C1 segment of cervical spinal cord (tissue), 14 donors: ENCODE measurements at places on chromosomes 12 and 14.

DNA sequence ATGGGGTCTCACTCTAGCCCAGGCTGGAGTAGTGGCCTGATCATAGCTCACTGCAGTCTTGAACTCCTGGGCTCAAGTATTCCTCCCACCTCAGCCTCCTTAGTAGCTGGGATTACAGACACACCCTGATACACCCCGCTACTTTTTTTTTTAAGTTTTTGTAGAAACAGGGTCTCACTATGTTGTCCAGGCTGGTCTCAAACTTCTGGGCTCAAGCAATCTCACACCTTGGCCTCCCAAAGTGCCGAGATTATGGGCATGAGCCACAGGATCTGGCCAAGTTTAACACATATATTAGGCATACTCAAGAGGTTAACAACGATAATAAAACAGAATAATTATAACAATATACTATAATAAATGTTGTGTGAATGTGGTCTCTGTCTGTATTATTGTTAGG lies 25.8 kb downstream of the PPTC7 start:
- no peak for DNase-seq

GRCh38 chr14:97005934-97006333 lies 208.8 kb downstream of the VRK1 start:
- no peak for DNase-seq

DNA sequence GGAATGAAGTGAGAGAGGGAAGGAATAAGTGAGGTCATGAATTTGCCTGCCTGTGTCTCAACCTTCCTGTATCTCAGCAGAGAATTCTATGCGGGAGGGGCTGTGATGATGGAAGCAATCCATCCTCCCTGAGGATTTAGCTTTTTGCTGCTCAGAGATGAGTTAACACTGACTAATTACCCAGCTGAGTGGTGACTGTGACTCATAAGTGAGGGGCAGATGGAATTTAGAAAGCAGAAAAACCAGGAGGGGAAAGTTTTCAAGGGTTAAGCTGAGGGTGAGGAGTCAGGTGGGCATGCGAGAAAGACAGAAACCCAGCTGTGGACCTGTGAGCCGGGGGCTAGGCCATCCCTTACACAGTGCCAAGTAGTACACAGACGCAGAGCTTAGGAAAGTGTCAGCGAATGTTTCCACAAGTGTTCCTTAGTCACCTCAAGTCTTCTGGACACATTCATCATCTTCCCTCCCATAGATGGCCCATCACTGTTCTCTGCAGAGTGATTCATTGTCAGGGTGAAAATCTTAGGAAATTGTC lies 277.9 kb downstream of the IPO8 start:
- DNase-seq = no peak

GRCh38 chr14:21924479-21924878 lies 250.9 kb upstream of the OR4E1 start:
- DNase-seq = no peak

DNA sequence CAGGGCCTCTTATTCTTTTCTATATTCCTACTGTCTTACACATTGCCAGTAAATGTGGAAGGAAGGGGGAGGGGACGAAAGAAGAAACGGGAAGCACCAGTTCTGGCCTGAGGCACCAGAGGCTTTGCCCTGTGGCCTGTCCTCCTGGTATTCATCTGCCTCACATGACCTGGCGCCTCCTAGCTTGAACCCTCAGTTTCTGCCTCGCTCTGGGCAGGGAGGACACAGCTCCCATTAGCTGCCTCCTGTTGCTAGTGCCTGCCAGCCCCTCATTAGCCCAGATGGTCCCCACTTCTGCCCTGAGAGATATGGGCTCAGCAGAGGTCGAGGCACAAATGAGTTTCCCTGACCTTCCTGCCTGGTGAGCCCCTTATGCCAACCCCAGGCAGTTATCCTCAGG lies 3.0 kb upstream of the PLEKHG6 start:
- DNase-seq = no peak

DNA sequence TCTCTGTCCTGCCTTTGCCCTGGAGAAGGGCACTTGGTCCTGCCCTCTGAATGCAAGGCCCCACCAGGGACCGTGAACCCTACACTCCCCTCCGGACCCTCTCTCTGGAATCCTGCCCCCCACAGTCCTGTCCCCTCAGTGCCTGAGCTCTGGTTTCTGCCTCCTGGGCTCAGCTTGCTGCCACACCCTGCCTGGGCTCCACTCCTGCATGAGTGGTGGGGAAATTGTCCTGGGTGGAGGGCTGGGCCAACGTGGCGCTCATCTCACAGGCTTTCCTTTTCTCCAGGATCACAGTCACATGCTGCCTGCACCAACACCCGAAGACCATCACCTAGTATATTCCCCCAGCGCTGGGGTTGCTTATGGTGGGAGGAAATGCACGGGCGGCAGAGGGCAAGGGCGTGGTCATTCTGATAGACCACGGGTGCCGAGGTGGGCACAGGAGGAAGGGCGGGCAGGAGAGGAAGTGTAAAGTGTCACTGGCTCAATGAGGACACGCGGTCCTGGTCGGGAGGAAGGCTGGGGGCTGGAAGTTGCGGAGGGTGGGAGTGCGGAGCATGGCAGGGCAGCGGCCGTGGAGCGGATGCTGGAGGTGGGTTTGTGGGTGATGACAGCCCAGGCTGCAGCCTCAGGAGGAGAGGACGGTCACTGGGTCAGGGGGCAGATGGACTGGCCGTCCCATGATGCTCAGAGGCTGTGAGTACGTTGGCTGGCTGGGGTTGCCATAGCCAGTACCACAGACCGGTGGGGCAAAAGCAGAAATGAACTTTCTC lies 99.5 kb downstream of the KIF26A start:
- DNase-seq = no peak

DNA sequence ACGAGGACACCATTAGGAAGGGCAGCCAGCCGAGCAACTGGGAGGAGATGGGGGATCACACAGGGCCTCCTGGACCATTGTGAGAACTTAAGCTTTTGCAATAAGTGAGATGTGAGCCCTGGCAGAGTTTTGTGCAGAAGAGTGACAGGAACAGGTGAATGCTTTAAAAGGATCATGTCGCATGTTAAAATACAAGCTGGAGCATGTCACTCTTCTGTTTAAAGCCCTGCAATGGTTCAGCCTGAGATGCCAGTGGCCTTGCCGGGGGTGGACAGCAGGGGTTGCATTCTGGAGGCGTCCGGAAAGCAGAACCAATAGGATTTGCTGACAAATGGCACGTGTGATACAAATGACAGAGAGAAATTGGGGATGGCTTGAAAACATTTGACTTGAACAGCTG lies 137.5 kb upstream of the RFLNA start:
- DNase-seq = no peak

DNA sequence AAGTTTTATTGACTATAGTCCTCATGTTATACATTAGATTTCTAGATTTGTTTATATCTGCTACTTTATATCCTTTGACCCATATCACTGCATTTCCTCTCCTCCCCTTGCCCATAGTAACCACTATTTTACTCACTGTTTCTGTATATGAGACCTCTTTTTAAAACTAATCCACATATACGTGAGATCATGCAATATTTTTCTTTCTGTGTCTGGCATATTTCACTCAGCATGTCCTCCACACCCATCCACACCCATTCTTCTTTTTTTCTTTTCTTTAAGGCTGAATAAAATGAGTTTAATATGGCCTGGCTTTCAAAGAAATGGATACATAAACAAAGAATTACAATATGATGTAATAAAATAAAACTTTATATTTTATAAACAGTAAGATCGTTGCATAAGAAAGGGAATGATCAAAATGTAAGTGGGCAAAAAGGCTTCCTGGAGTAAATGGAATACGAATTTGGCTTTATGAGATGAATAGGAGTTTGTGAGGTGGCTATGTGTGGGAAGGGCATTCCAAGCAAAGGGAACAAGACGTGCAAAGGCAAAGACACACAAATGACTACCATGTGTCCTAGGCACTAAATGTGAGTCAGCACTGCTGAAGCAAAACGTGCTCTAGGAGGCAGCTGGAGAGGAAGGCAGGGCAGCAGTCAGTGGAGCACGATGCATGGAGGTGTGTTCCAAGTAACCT lies 53.2 kb upstream of the HIF1A start:
- no peak for DNase-seq

DNA sequence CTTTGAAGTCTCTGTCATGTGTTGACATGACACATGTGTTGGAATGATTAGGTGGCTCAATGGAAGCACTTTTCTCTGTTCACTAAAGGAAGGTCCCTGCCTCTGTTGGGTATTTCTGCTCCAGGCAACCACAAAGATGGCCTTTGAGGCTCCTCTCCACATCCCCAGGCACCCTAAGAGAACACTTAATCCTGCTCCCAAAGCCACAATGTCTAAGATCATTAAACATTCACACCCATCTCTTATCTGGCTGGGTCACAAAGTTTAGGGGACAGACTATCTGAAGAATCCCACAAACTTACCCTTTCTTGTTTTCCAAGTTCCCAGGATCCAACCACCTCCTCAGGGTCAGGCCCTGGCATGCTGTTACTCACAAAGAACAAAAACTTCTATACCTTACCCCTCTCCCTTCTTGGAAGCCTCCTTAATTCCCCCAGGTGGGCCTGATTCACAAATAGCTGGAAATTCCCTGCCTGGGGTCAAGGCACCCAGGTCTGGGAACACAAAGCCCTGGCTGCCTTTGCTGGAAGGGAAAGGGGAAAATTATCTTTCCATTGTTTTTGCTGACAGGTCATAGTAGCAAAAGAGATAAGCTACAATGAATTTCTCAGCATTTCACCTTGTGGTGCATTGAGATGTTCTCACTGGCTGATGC lies 333.7 kb downstream of the PCNX1 start:
- DNase-seq = no peak

DNA sequence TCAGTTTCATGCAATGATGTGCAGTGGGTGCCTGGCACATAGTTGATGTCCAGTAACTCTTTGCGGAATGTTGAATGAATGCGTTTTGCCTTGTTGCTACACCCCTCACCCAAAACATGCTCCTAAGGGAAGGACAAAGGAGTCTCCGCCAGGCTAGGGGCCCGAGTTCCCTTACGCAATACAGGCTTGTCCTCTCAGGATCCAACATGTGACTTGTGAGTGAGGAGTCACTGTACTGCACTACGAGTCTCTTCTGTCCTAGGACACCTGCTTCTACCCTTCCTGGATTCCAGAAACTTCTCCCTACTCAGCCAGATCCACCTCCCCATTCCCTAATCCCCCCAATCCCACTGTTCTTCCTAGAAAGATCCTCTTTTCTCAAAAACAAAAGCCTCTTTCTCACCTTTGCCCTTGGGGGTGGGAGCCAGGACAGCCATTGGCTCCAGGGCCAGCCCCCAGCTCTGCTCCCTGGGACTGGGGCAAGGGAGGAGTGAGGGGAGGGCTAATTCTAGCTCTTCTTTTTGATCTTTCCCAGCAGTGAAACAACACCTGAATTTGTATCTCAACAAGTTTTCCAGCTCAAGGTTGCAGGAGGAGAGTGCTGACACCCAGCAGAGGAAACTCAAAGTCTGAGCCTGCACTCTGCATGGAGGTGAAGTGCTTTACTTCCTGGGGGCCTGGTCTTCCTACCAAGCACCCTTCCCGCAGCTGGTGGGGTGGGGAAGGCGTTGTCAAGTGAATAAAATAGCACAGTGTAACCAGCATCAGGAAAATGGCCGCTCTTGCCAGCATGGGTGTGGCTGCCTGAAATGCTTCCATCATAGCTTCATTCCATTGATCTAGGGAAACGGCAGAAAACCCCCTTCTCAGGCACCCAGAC lies 3.4 kb upstream of the OTUB2 start:
- no peak for DNase-seq

DNA sequence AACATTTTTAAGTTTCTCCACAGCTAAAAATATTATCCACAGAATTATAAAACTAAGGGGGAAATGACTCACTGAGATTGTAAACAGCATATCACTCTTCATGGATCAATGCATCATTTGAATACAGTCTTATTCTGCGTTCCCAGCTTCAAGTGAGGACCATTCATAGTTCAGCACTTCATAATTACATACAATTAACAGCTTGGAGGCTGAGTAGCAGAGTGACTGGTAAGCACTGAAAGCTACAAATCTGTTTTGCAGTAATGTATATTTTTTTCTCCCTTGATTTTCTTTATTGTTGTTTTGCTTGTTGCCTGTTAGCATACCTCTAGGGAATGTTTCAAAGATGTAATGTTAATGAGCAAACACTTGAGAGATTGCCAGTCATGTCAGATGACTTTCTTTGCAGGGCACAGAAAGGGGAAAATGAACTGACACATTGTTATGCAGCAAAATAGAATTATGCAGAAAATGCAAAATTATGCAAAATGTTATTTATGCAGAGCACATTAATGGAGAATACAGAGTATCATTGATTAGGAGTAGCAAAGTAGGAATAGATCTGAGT lies 138.6 kb downstream of the RPS29 start:
- DNase-seq = no peak

DNA sequence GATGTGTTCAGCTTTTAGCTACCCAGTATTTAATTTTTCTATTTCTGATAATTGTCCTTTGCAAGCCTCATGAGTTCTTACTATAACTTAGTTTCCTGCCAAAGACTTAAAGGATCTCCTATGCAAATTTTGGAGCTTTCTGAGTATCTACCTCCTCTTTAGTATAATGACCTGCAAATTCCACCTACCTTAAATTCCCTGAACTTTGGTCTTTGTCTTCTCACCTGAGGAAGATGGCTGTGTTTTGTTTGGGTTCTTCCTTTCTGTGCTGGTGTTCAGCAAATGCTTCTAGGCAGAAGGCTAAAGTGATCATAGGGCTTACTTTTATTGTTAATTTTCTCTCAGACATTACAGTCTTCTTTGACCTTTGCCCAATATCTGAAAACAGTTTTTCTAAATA lies 142.8 kb downstream of the FUT8 start:
- no peak for DNase-seq

- no peak for DNase-seq
These were observed 86.6 kb downstream of the KDM2B start for GRCh38 chr12:121494093-121494787.

DNA sequence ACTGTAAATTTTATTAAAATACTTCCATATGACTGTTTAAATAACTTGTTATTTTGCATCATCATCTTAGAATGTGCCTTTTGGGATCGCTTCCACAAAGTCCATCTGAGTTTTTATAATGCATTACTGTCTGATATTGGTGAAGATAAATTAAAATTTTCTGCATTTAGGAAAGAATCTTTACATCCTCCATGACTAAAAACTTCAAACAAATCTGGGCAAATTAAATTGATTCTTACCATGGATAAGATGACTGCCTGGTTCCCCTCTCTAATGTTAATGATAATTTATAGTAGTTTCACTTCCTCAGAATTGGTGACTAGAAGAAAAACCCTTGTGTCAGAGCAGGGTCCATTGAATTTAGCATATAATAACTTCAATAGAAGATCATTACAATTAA lies 94.7 kb upstream of the SLC38A4 start:
- DNase-seq = no peak

DNA sequence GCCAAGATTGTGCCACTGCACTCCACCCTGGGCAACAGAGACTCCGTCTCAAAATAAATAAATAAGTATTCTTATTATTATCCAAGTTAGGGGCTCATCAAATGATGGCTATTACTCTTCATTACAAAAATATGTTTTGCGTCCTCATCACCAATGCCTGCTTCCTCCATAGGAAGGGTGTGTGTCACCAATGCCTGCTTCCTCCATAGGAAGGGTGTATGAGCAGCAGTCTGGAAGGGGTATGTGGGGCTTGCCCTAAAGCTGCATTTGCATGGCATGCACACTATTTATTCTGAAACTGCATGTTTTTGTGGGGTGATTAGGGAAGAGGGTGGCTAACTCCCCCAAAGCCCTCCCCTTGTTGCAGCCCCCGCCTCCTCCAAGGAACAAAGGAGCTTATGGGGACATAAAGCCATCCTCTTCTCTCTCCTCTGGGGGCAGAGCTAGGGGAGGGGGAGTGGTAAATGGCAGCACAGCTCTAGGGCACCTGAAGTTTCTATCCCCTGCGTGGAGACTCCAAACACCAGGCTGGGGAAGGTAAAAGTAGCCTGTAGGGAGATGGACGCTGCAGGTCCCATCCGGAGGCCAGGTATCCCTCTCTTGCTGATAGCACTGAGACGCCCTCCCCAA lies 1.3 kb downstream of the CAMKK2 start:
- DNase-seq = no peak
